H9 (cell line): ENCODE measurements at places on chromosomes 11 and 22. TPM values are rescaled to one million over a fixed set of nuclear protein-coding genes. Genes with fewer than 3 reads are reported as not detected.

DNA sequence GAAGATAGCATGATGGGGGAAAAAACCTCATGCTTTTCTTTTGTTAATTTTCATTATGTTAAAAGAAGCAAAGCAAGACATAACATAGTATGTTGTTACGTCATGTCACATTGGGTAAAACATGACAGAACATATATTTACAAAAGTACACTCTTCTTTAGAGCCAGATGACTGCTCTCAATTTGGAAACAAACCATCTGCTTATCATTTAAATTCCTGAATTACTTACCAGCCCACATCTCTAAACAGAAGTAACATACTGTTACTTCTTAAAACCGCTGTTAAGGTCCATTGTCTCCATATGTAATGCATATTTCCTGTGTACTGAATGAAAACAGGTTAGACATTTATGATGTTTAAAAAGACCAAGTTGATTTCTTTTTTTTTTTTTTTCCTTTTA lies 100.0 kb downstream of the TMEM135 start:
- no peak overlapping the region for H3K27ac ChIP-seq
- no peaks in the 10 kb centered on the region; the same call in 1 of the 2 replicates for H3K27me3 ChIP-seq
- H3K4me3 ChIP-seq: no peak overlapping the region
- H3K4me1 ChIP-seq: no peaks in the 10 kb centered on the region; the same call in 1 of the 2 replicates
- no peak for DNase-seq

Gene LINC01488
- not detected in 2 replicates for total RNA-seq

Gene SCGB1D4
- not detected in 2 replicates for total RNA-seq

DNA sequence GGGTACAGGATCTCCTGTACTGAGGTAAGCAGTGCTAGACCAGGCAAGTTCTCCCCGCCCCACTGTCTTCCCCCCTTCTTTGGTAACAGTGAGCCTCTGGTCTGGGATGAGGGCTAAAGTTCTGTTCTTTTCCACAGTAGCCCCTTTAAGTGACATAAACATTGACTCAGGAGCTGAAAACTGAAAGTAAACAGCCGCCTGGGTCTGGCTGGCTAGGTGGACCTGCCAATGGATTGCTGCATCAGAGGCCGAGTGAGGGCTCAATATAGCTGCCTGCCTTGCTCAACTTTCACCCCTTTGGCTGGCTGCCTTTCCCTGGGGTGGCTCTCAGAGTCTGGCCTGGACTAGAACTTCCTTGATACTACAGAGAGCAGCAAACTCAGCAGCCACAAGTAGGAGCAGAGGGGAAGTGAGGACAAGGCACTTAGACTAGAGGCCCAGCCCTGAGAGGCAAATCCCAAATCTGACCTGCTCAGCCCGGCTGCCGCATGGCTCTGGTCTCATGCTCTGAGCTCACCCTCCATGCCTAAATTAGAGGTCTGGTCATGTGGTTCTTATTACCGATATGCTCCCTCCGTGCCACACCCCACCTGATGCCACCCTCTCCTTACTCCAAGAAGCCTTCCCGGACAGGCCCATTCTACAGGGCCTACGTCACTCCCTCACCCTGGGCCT lies 9.6 kb upstream of the UCP3 start:
- no peak overlapping the region for H3K4me3 ChIP-seq
- no peak overlapping the region for H3K27ac ChIP-seq
- H3K27me3 ChIP-seq: no peaks in the 10 kb centered on the region
- H3K4me1 ChIP-seq: no peaks in the 10 kb centered on the region
- H3K36me3 ChIP-seq: peaks cover 9% of the 10 kb centered on the region; the same call in 1 of the 2 replicates

Gene SMC1B
- total RNA-seq: 0.11 TPM in 1 of 2 replicates, not detected in the other

GRCh38 chr11:120078397-120078796 lies 59.5 kb downstream of the TRIM29 start:
- no peak overlapping the region for H3K4me3 ChIP-seq
- no peak overlapping the region for H3K27ac ChIP-seq
- DNase-seq: no peak
- no peaks in the 10 kb centered on the region for H3K4me1 ChIP-seq

Gene UBE2L6
- total RNA-seq: 38.2 and 38.9 TPM in 2 replicates
